Progenitor cell of endocrine pancreas (in vitro differentiated cells): ENCODE measurements at places on chromosomes 13 and 19. TPM values are rescaled to one million over a fixed set of nuclear protein-coding genes. Genes with fewer than 3 reads are reported as not detected.
A peak's percentile ranks its signal among the peaks of the same experiment; 100 is the strongest.

- no peak overlapping the region for H3K27ac ChIP-seq
- DNase-seq: no peak
- no peak overlapping the region for H3K4me3 ChIP-seq
Observed at GRCh38 chr13:113937073-113937472, 36.8 kb downstream of the C13orf46 start.

DNA sequence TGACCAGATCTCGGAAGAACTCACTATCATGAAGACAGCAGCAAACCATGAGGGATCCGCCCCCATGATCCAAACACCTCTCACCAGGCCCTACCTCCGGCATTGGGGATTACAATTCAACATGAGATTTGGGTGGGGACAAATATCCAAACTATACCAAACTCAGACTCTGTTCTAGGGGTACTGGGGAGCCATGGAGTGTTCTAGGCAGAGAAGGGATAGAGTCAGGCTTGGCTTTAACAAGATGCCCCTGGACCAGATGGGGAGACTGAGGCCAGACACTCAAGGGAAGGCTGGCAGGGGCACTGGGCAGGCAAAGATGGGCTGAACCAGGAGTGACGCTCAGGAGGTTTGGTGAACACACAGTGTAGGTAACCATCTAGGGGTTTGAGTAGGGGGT, 11.9 kb upstream of the SCN1B start:
- H3K27ac ChIP-seq: no peak overlapping the region
- DNase-seq: no peak
- H3K27me3 ChIP-seq: no peaks in the 10 kb centered on the region
- no peaks in the 10 kb centered on the region for H3K4me1 ChIP-seq
- peaks cover 30% of the 10 kb centered on the region for H3K36me3 ChIP-seq

DNA sequence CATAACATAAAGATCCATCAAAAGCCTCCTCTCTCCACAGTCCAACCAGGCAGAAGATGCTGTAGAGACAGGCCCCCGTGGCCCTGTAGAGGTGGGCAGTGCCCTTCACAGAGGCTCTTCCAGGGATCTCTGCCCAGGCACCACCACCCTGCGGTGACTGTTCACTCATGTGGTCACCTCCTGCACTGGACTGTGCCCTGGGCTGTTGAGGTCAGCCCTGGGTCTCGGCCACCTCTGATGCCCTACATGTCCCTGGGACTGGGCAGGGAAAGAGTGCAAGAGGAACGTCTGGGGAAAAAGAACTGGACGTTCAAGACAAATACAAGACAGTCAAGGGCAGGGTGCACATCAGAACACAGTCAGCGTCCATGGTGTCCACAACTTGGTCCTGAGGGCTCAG, 22.3 kb downstream of the PEPD start:
- H3K27ac ChIP-seq: no peak overlapping the region
- H3K27me3 ChIP-seq: no peaks in the 10 kb centered on the region
- H3K4me1 ChIP-seq: no peaks in the 10 kb centered on the region
- no peak for DNase-seq
- H3K36me3 ChIP-seq: peaks cover 3% of the 10 kb centered on the region

- H3K4me1 ChIP-seq: no peaks in the 10 kb centered on the region
- no peaks in the 10 kb centered on the region for H3K27me3 ChIP-seq
Observed at GRCh38 chr19:17205237-17206140, 9.7 kb upstream of the USE1 start.

The RGL3 gene
- 266 and 284 TPM in 2 replicates for total RNA-seq

DNA sequence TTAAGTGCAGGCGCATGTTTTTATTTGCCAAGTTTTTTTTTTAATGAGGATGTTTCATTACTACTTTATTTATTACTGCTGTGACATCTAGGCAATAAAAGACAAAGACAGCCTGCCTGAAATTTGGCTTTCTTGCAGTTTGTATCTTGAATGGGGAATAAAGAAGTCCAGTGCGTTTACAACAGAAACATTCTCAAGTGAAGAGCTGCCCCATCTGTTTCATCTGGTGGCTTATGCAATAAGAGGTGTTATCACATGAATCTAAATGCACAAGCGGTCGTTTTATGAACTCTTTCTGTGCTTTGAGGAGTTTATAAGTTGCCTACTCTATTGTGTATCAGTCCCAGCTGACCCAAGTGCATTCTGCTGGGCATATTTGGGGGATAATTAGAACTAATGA, 12.6 kb upstream of the MAB21L1 start:
- no peaks in the 10 kb centered on the region for H3K36me3 ChIP-seq
- no peak for DNase-seq
- no peak overlapping the region for H3K27ac ChIP-seq
- no peaks in the 10 kb centered on the region for H3K27me3 ChIP-seq
- H3K4me1 ChIP-seq: peaks cover 3% of the 10 kb centered on the region
- H3K4me3 ChIP-seq: no peak overlapping the region

GRCh38 chr13:75411924-75412537, 69.9 kb downstream of the TBC1D4 start:
- no peak for DNase-seq
- H3K4me1 ChIP-seq: peaks cover 6% of the 10 kb centered on the region
- H3K27ac ChIP-seq: no peak overlapping the region

The CAB39L gene
- total RNA-seq: 8.8 and 10.5 TPM in 2 replicates

The SERTM1 gene
- 0.22 and 0.24 TPM in 2 replicates for total RNA-seq

The SLC7A10 gene
- total RNA-seq: 0.48 and 0.98 TPM in 2 replicates

DNA sequence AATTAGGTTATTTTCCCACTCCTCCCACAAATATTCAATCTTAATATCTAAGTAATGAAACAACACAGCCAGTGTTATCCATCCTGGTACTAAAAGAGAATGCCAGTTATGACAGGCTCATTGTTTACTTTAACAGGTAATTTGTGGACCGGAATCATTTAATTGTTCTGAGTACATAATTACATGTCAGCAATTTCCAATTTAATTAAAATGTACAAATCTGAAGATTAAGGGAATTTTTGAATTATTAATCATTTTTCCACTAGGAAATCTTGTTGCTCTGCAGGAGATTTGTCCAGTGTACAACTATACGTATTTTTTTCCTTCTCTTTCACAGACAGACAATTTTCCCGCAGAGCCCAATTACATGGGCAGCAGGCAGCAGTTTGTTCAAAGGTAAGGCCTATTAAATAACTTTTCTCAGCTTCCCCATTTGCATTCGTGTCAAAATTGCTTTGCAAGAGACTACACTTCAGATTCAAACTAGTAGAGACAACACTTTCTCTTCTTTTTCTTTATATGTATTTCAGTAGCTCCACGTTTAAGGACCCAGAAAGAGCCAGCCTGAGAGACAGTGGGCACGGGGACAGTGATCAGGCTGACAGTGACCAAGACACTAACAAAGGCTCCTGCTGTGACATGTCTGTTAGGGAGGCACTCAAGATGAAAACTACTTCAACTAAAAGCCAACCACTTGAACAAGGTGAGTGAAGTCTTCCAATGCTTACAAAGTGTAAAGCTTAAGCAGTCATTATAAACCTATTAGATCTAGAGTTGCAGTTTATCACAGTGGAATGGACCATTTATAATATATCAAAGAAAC, 34.8 kb downstream of the PCDH17 start:
- no peak overlapping the region for H3K4me3 ChIP-seq
- DNase-seq: no peak
- H3K27me3 ChIP-seq: no peaks in the 10 kb centered on the region
- H3K27ac ChIP-seq: no peak overlapping the region
- peaks cover 13% of the 10 kb centered on the region for H3K36me3 ChIP-seq
- H3K4me1 ChIP-seq: peaks cover 5% of the 10 kb centered on the region

The KCNN1 gene
- 19.6 and 20.3 TPM in 2 replicates for total RNA-seq

The SHANK1 gene
- 0.20 and 0.36 TPM in 2 replicates for total RNA-seq

The HIF3A gene
- total RNA-seq: 31.1 and 37.6 TPM in 2 replicates

- no peak overlapping the region for H3K27ac ChIP-seq
- no peak for DNase-seq
- no peak overlapping the region for H3K4me3 ChIP-seq
- H3K27me3 ChIP-seq: no peaks in the 10 kb centered on the region
Observed at GRCh38 chr13:37627428-37627827, 28.9 kb upstream of the POSTN start.

DNA sequence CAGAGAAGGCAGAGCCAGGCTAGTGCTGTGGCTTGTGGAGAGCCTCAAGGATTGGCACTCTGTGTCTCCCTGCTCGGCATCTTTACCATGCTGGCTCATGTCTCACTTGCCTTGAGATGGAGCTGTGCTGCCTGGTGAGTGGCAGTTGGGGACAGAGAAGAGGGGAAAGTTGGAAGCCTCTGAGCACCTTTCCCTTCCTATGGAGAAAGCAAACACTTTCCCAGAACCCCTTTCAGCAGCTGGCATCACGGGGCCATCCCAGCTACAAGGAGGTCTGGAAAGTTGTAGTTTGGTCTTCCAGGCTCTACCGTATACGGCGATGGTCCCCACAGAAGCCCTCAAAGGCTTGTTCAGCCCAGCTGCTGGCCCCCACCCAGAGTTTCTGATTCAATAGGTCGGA, 58.7 kb downstream of the DPF1 start:
- H3K27ac ChIP-seq: peak overlapping the region; percentile 8
- DNase-seq: no peak
- peaks cover 1% of the 10 kb centered on the region for H3K4me1 ChIP-seq
- no peak overlapping the region for H3K4me3 ChIP-seq
- H3K27me3 ChIP-seq: no peaks in the 10 kb centered on the region
- H3K36me3 ChIP-seq: peaks cover 40% of the 10 kb centered on the region

DNA sequence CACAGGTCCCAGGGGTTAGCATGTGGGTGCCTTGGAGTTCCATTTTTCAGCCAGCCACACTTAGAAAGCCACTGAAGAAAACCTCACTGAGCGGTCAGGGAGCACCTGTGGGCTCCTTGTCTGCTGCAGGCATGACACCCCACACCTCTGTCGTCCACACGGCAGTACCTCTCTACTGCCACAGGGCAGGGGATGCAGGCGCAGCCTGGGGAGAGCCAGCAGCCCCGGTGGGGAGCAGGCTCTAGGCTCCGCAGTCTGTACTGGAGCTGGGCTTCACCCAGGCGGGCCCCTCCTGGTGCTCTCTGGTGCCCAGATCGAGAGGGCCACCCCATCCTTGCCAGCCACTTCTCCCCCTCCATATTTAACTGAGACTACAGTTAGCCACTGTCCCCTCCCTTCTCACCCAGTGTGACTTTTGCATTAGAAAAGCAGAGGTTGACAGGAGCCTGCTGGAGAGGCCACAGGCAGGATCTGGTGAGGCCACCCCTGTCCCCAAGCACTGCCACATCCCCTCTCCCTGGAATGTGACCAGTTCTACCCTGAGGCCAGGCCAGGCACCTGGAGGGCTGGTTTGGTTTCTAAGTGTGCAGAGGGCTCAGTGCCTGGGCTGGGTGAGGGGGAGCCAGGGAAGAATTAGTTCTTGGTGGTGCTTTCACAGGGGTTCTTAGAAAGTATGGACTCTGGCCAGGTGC, 104.4 kb downstream of the KDM4B start:
- H3K4me3 ChIP-seq: no peak overlapping the region
- no peak overlapping the region for H3K27ac ChIP-seq
- no peaks in the 10 kb centered on the region for H3K27me3 ChIP-seq
- H3K36me3 ChIP-seq: peaks cover 1% of the 10 kb centered on the region
- no peak for DNase-seq
- H3K4me1 ChIP-seq: peaks cover 4% of the 10 kb centered on the region

The TMEM59L gene
- 5.0 and 6.4 TPM in 2 replicates for total RNA-seq
